NCI-H187 (cell line): ENCODE measurements at places on chromosomes 2 and 18.

GRCh38 chr2:71898851-71899681 lies 248.6 kb downstream of the CYP26B1 start:
- DNase-seq: no peak

GRCh38 chr2:241223211-241224017 lies 34.9 kb downstream of the ANO7 start:
- no peak for DNase-seq

DNA sequence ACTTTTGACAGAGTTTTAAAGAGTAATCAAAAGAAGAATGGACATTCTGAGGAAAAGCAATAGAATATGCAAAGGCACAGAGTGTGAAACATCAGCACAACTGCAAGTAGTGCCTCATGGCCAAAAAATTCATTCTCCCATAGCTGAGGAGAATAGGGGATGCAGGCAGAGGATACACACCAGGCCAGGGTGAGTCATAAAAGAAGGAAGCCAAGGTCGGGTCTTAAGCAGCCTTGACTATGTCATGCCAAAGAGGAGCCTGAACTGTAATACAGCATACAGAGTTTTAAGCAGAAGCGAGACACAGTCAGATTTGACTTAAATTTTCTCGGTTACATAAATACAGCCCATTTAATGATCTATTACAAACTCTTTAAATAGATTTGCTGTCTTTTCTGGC lies 165.0 kb downstream of the LNPK start:
- DNase-seq: no peak

DNA sequence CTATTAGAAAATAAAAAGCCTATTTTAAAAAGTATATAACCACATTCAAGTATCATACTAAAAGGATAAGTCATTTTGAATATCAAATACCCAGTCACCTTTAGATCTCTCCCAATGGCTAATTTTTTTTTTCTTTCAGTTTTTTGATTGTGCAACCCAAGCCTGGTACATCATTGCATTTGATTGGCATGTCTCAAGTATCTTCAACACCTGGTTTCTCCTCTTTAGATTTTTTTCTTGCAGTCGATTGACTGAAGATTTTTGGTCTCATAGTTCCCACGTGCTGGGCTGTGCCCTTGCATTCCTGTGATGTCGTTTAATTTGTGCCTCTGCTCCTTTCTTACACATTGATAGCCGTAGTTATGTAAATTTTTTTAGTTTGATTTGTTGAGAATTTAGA lies 40.7 kb downstream of the ATIC start:
- DNase-seq: no peak

DNA sequence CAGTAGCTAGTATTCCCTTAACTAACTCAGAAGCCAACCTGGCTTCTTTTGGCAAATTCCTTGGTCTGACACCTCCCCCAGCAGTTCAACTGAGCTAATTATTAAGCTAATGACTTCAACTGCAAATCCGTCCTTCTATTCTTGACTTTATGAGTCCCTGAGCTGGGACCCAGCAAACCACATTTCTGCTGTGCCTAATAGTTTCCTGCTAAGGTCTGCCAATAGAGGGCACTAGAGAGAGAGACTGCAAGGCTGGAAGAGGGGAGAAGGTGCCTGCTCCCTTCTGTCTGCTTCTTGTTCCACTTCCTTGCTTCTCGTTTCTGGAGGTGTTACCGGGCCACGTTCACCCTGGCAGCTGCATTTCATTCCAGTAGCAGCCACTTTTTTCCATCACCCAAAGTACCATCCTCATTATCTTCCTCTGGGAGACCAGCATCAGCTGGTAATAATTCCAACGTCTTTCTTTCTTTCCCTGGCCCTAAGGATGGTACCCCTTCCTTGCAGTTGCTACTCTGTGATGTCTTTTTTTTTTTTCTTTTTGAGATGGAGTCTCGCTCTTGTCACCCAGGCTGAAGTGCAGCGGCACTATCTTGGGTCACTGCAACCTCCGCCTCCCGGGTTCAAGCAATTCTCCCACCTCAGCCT lies 352.0 kb downstream of the TNS1 start:
- DNase-seq: no peak

- DNase-seq: no peak
These were observed 470.3 kb downstream of the MBD2 start for GRCh38 chr18:53754154-53754553.

GRCh38 chr2:17879913-17880274 lies 1.4 kb downstream of the KCNS3 start:
- no peak for DNase-seq
